ENCODE measurements at places on chromosomes 1 and 21. TPM values are rescaled to one million over a fixed set of nuclear protein-coding genes. Genes with fewer than 3 reads are reported as not detected.

The DCST1 gene
- total RNA-seq, result not detected

The MAP1LC3C gene
- not detected for total RNA-seq

DNA sequence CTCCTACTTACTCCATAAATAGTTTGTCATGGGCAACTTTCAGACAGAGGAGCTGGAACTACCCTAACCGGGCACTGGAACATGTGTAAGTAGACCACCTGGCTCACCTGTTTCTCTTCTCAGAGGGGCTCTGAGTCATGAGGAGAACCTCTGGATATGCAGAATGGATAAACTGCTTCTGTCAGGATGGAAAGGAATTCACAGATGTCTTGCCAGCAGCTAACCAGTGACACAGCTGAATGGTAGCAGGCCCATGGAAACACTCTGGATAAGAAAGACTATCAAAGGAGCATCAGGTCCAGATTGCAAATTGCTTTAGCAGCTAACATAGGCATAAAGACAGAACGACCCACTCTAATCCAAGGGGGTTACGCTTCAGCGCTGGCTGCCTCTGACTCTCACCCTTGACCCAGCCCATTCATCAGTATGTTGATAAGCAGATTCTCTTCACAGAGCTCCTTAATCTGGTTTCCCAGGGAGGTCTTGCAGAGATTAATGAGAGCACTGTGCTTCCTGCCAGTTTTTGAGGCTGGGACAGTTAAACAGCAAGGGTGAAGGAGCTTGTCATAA, 54.2 kb downstream of the HIVEP3 start:
- H3K27me3 ChIP-seq, result no peaks in the 10 kb centered on the region
- H3K4me3 ChIP-seq, result no peak overlapping the region
- peaks cover 59% of the 10 kb centered on the region for H3K4me1 ChIP-seq
- no peaks in the 10 kb centered on the region for H3K36me3 ChIP-seq

DNA sequence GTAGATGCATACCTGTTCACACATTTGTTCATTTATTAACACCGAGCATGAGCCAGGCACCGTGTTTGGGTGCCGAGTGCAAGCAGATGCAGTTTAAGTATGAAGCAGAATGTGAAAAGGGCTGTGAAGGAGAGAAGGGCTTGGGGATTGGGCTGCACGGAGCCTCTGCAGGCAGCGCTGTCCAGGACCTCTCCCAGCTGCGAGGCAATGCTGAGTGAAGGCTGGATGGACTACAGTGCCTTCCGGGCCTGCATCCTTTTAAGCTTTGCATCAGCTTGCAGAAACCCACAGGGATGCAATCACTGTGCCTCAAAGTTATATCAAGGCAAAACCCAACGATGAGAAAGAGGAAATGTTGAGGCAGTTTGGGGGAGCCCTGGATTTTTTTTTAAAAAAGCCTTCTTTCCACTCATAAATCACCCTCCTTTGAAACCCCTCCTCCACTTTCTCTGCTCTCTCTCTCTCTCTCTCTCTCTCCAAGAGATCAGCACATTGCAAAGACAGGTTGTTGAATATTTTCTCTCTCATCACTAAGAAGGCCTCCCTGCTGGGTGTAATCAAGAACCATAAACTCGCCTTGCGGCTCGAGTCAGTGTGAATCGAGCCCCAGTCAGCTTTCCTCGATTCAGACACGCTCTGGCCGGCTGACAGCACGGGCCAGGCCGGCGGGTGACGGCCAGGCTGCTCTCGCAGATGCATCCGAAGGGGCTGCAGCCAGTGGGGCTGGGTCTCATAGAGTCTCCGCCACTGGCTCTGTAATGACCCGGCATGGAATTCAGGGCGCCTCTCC, 89.2 kb upstream of the POU3F1 start:
- no peak overlapping the region for H3K27ac ChIP-seq
- peaks cover 74% of the 10 kb centered on the region for H3K27me3 ChIP-seq
- DNase-seq, result no peak

DNA sequence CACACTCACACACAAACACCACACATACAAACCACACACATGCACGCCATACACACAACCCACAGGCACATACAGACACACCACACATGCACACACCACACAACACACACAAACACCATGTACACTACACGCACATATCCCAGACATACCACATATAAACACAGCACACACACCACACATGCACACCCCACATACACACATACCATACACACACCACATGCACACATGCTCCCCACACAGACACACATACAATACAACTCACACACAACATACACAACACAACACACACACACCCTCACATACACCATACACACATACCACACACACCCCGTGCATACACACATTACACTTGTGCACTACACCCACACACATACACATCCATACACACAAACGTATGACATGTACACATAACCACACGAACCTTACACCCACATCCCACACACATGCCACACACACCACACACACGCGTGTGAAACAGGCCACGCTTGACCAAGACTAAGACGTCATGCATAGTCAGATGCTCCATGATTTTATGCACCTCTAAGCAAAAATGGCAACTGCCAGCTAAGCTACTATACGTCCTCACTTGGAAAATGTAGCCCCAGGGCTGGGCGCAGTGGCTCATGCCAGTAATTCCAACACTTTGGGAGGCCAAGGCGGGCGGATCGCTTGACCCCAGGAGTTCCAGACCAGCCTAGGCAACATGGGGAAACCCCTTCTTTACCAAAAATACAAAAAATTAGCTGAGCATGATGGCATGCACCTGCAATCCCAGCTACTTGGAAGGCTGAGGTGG, 77.4 kb upstream of the TMPRSS2 start:
- DNase-seq, result no peak
- no peak overlapping the region for H3K4me3 ChIP-seq
- H3K27me3 ChIP-seq, result peaks cover 6% of the 10 kb centered on the region
- H3K36me3 ChIP-seq, result no peaks in the 10 kb centered on the region
- no peak overlapping the region for H3K27ac ChIP-seq

- DNase-seq, result no peak
- H3K36me3 ChIP-seq, result no peaks in the 10 kb centered on the region
- H3K4me1 ChIP-seq, result peaks cover 7% of the 10 kb centered on the region
Observed at GRCh38 chr1:211495584-211495983, 3.6 kb upstream of the RD3 start.

GRCh38 chr1:225318706-225319575, 108.9 kb downstream of the LBR start:
- H3K4me1 ChIP-seq, result no peaks in the 10 kb centered on the region
- H3K27ac ChIP-seq, result no peak overlapping the region
- H3K36me3 ChIP-seq, result no peaks in the 10 kb centered on the region
- peaks cover 5% of the 10 kb centered on the region for H3K27me3 ChIP-seq
- peak; percentile 72 for DNase-seq
- H3K4me3 ChIP-seq, result no peak overlapping the region

- no peaks in the 10 kb centered on the region for H3K4me1 ChIP-seq
- H3K27ac ChIP-seq, result no peak overlapping the region
- H3K36me3 ChIP-seq, result peaks cover 78% of the 10 kb centered on the region
- no peaks in the 10 kb centered on the region for H3K27me3 ChIP-seq
- H3K4me3 ChIP-seq, result no peak overlapping the region
Observed at GRCh38 chr21:32351428-32351827, 41.4 kb downstream of the URB1 start.

- DNase-seq, result no peak
- no peaks in the 10 kb centered on the region for H3K36me3 ChIP-seq
- H3K4me1 ChIP-seq, result no peaks in the 10 kb centered on the region
- H3K27me3 ChIP-seq, result peaks cover 12% of the 10 kb centered on the region
- H3K4me3 ChIP-seq, result no peak overlapping the region
- no peak overlapping the region for H3K27ac ChIP-seq
Observed at GRCh38 chr1:184370850-184371249, 16.0 kb upstream of the C1orf21 start.

DNA sequence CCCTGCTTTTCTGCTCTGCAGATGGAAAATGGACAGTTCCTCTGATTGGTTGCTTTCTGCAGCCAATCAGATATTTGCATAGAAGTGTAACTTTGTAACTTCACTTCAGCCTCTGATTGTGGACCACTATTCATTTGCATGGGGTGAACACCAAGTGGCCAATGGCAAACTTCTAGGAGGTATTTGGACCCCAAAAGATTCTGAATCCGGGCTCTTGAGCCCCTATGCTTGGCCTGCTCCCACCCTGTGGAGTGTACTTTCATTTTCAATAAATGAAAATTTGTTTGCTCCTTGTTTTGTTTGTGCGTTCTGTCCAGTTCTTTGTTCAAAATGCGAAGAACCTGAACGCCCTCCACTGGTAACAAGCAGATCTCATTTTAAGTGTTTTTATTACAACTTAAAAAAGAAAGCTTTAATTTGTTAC, 6.4 kb upstream of the GSTM4 start:
- no peak overlapping the region for H3K4me3 ChIP-seq
- peaks cover 40% of the 10 kb centered on the region for H3K27me3 ChIP-seq
- H3K4me1 ChIP-seq, result no peaks in the 10 kb centered on the region
- DNase-seq, result no peak
- H3K36me3 ChIP-seq, result no peaks in the 10 kb centered on the region
- H3K27ac ChIP-seq, result no peak overlapping the region
